ENCODE measurements at places on chromosomes 7 and 10.

- no peak for DNase-seq
Measured at GRCh38 chr10:87846023-87846422, 17.3 kb downstream of the KLLN start.

GRCh38 chr10:102752934-102753664 is 9.4 kb downstream of the WBP1L start:
- DNase-seq = no peak

DNA sequence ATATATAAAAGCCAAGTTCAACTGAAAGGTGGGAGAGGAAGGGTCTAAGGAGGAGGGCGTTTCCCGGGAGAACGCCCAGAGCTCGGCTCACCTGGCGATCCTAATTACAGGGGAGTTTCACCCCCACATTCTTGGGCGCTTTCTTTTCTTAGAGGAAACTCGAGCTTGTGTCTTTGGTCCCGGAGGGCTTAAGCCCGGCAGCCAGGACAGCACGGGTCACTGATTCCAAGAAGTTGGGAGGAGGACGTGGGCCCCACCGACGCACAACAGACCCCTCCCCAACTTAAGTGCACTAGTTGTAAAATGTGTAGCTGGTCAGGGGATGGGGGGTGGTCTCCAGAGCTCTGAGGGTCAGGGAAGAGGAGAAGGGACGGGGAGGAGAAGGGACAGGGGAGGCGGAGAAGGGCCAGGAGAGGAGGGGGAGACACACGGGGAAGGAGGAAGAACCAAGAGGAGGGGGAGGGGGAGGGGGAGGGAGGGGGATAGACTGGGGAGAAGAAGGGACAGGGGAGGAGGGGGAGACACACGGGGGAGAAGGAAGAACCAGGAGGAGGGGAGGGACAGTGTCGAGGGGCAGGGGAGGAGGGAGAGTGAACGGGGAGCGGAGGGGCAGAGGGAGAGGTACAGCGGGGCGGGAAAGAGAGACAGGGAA is 874 bp downstream of the BAIAP2L1 start:
- DNase-seq = no peak

DNA sequence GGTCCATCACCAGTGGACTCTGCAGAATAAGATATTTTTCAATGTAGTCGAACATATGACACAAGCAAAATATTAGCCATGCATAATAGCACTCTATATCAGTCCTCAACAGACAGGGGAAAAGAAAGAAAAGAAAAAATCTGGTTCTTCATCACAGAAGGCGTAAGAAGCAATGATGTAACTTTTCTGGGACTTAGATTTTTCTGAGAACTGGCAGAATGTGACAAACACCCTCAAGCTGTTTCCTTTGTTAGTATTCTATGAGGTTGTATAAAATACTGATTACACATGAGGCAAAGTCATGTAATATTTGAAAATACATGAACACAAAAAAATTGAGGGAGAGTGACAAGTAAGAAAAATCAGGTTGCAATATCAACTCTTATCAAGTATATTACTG is 84.9 kb downstream of the CNOT4 start:
- no peak for DNase-seq

GRCh38 chr7:151850491-151851124 is 26.3 kb downstream of the PRKAG2 start:
- peak; percentile 32 for DNase-seq

- peak; percentile 57 for DNase-seq
Measured at GRCh38 chr10:72276421-72277339, 3.0 kb downstream of the DDIT4 start.

DNA sequence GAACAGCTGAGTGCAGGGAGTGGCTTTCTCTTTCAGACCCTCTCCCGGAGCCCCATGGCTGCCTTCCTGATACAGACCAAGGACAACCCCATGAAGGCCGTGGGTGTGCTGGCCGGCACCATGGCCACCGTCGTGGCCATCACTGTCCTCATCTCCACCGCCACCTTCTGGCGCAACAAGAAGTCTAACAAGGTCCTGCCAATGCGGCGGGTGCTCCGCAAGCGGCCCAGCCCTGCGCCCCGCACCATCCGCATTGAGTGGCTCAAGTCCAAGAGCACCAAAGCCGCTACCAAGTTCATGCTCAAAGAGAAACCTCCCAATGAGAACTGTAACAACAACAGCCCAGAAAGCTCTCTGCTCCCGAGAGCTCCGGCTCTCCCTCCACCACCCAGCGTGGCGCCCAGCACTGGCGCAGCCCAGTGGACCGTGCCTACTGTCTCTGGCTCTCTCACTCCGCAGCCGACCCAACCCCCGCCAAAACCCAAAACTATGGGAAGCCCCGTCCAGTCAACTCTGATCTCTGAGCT is 11.2 kb downstream of the LRIT2 start:
- no peak for DNase-seq

DNA sequence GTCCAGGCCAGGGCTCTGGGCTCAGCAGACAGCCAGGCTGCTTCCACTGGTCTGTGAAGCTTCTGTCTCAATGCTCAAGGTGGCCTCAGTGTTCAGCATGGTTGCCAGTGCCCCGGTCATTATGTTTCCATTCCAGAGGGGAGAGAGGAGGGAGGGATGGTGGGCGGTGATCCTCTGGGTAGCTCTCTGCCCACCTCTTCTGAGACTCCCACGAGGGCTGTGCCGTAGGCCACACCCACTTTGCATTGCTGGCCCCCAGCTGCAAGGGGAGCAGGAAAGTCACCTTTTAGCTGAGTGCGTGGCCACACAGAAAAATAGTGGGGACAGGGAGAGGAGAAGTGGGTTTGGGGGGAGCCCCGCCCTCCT is 42.5 kb downstream of the FOXK1 start:
- DNase-seq = peak; percentile 12

DNA sequence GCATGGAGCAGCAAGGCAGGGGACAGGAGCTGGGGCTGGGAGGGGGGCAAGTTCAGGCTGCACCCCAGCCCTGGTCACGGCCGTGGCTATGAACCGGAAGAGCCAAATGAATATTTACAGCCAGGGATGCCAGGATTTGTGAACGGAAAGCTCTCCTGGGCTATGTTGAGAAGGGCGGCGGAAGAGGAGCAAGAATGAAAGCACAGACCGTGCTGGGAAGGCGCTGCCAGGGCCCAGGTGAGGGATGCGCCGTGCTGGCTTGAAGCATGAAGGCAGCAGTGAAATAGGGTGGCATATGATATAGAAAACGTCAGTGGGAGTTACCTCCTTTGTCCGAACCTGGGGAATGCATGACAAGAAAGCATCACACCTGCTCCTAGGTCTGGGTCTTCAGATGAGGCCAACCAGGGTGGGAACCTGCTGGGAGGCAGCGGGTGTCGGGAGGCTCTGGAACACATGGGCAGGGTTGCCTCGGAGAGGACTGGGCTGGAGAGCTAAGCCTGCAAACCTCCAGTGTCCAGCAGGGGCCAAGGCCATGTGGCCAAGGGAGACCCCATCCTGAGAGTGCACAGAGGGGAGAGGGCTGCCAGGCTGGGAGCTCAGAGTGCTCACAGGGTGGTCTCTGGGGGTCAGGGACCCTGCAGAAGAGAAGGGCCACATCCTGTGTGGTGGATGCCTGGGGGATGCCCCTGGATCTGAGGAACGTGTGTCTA is 120.6 kb upstream of the TCERG1L start:
- DNase-seq = no peak

DNA sequence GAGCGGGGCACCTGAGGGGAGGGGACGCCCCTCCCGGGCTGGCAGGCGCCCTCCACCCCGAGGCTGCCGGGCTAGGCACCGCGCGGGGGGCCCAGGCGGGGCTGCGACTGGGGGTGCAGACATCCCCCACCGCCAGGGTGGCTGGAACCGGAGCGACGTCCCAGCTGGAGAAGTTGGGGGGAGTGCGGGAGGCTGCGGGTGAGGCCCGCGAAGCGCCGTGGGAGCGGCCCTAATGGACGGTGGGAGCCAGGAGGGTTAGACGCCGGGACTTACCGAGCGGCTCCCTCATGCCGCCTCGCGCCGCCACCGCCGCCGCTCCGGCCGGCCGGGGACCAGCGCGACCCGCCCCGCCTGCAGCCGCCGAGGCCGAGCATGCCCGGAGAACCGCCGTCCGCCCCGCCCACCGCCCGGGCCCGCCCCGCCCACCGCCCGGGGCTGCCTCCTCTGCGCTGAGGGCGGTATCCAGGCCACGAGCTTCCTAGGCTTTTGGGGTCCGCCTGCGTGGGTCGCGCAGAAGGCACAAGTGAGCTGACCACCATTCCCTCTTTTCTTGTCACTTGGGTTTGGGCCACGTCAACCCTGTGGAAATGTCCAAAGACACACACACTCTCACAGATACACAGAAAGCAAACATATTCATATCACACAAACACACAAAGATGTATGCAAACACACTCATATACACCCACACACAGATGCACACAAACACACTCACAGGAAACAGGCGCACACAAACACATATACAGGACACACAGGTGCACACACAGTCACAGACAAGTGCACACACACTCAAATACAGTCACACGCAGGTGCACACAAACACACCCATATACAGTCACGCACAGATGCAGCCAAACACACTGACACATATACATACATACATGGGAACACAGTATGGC is at the start of gene JCAD:
TSS of gene JCAD (minus strand) at position 378 of the 899 bp plus-strand sequence. CDS start 11,774 bp downstream, outside the sequence.
- DNase-seq = peak; percentile 76

DNA sequence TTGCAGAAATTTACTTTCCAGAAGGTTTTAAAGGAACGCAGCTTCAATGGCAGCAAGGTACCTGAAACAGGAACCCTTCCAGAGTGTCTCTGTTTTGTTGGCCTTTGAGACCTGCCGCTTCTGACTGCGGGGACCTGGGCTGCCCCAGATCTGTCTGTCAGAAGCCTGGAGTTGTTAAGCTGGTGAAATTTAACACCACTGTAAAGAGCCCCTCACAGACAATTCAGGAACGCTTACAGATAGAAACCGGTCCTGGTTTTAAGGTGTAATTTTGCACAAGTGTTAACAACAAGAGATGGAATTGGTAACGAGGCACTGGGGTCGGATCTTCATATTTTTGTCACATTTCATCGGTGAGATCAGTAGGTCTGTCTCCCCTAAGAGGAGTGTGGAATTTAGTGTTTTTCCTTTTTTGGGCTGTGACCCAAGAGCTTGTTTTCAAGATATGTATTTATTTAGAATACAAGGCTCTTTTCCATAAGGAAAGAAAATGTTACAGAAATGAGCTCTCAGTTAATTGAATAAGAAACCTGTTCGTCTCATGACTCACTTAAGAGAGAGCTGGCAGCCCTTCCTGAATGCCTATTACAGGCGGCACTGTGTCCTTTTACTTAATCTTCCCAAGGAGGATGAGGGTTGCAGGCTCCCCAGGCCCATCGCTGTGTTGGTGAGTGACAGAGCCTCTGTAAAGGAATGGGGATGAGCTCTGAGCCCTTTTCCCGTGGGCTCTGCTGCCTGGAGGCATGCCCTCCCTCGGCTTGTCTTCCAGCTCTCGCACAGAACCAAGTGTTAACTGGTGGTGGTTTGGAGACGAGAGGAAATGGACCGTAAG is 168.7 kb downstream of the CUX1 start:
- no peak for DNase-seq

GRCh38 chr10:6463366-6463765 is 116.7 kb downstream of the PRKCQ start:
- DNase-seq = no peak

- no peak for DNase-seq
Measured at GRCh38 chr7:7614018-7614741, 26.4 kb upstream of the UMAD1 start.

DNA sequence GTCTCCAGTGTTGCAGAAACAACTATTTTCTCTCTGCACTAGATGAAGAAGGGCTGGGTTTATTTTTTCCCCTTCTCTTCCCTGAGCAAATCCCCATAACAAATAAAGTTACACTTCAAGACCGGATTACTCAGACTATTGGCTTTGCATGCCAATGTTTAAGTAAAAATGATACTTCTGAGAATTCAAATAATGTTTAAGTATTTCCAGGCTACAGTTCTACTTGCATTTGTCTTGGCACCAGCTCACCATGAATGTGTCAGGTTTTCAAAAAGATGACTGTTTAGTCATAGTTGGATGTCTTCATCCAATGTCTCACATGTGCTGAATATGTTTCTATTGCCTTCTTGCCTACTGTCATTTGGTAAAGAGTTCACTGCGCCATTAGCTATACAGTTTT is 912.6 kb downstream of the GATA3 start:
- no peak for DNase-seq

GRCh38 chr10:55024713-55025112 is 223.7 kb upstream of the PCDH15 start:
- DNase-seq = no peak

- no peak for DNase-seq
Measured at GRCh38 chr7:93039786-93040185, 78.0 kb downstream of the SAMD9 start.

GRCh38 chr7:25069900-25070443 is 55.1 kb downstream of the CYCS start:
- DNase-seq = peak; percentile 51

DNA sequence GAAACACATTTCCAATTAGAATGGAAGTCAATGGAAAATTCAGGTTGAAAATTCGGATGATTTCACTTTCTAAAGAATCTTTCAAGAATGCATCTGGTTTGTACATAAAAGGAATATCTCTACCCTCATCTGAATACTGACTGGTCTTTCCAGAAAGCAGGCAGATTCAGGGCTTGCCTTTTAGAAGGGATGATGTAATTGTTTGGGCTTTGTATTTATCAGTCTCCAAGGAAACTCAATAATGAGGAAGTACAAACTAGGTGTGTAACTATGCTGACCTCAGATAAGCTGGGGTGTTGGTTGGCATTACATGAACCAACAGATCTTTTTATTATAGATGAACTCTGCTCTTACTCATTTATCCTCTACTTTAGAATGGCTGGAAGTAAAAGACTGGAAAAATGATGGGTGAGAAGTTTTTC is 24.1 kb downstream of the PDLIM1 start:
- DNase-seq = no peak

DNA sequence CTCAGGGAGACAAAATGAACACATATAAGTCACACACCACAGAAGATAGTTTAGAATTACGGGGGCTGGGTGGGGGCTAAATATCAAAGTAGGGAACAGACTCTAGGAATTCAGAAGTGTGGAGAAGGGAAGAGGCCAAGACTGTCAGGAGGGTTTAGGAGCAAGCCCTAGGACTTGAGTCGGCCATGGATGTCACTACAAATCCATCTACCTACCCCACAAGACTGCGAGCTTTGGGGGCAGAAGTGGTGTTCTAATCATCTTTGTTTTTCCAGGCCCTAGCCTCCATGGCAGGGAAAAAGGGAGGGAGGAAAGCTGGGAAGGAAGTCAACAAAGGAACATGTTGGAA is 5.8 kb upstream of the ARHGAP19 start:
- DNase-seq = no peak

GRCh38 chr10:30662814-30663213 is 33.3 kb upstream of the LYZL2 start:
- no peak for DNase-seq

GRCh38 chr10:27241010-27241651 is 534 bp upstream of the ACBD5 start:
- DNase-seq = peak; percentile 33

- DNase-seq = no peak
Measured at GRCh38 chr10:8396675-8397074, 342.2 kb downstream of the GATA3 start.

- no peak for DNase-seq
Measured at GRCh38 chr10:6916601-6917000, 336.5 kb upstream of the PRKCQ start.
